Forelimb muscle (tissue), 1 donor: ENCODE measurements at places on chromosomes 3 and 15.

DNA sequence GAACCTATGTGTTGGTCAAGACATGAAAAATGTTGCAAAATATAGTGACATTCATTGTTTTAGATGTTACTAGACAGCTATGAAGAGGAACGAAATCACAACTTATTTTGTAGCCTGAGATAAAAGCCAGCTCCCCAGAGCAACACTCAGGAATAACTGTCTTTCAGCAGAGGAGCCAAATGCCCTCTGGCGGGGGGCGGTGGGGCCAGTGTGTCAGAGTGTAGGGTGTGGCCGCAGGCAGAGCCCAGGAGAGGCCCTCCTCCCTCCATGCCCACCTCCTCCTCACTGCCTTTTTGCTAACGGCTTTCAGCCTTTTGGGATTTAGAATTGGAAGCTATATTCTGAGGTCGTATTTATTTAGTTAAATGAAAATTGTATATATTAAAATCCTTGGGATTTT is 16.9 kb downstream of the APOD start:
- no peak for DNase-seq

GRCh38 chr15:69388260-69388705 is 25.9 kb upstream of the KIF23 start:
- no peak for DNase-seq

DNA sequence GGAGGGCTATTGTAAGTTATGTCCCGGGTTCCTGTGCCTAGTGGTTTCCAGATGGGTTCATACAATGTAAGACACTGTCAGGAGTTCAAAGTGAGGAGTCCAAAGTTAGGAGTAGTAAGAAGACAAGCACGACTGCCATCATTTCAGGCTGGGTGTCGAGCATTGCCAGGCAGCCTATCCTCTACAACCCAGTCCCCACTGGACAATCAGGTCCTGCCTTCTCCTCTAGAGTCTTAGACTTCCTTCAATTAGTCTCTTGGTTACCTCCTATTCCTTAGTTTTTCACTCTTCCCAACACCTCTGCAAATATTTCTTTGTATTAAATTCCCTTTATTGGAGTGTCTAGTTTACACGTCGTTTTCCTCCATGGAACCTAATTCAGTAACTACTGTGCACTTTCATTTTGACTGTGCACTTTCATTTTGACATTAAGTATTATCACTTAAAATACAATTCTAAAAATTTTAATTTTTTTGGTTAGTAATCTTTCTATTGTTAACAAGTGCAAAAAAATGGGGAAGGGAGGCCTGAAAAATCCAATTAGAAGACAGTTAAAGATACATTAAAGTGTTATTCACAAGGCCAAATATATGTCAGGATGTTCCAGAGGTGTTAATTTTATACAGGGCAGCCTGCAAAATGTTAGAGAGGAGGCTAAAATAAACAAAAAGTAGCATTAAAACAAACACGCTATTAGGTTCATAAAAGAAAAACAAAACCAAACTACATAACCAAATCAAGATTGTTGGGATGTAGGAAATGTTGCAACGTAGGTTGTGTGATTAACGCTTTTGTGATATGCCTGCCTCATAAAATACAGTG is 155.3 kb downstream of the TBL1XR1 start:
- DNase-seq = no peak

DNA sequence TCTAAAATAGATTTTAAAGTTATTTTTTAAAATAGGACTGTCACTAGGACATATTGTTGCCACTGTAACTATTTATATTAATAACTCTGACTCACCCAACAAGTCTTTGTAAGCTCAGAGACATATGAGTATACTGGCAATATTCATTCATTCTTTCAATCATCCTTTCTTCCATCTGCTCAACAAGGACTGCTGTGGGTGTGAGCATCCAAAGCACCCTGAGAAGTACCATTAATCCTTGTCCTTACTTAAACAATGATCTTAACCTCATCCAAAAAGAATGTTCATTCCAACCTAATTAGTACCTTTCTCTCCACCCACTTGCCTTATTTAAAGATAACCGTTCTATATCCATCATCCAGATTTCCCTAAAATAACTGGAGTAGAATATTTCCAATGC is 94.2 kb upstream of the PPP2R3A start:
- DNase-seq = no peak

DNA sequence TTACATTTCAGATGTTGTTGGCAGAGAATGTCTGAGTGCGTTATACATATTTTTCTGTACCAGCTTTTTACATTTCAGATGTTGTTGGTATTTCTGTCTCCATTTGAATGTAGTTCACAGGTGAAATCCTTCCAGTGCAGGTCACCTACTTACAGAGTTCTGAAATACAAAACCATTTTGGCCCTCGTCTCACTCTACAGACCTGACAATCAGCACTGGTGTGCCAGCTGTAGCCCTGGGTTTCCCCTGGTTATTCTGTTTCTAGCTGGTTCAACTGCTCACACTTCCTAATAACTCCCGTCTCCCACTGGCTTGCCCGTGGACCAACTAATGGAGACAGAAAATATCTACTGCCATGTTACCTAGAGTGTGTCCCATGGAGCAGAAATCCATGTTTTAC is 87.5 kb upstream of the CDIN1 start:
- DNase-seq = no peak

- DNase-seq = no peak
Observed at GRCh38 chr3:133954717-133955360, 59.2 kb upstream of the RAB6B start.
